ENCODE measurements at places on chromosomes 1 and 21.
A peak's percentile ranks its signal among the peaks of the same experiment; 100 is the strongest.

DNA sequence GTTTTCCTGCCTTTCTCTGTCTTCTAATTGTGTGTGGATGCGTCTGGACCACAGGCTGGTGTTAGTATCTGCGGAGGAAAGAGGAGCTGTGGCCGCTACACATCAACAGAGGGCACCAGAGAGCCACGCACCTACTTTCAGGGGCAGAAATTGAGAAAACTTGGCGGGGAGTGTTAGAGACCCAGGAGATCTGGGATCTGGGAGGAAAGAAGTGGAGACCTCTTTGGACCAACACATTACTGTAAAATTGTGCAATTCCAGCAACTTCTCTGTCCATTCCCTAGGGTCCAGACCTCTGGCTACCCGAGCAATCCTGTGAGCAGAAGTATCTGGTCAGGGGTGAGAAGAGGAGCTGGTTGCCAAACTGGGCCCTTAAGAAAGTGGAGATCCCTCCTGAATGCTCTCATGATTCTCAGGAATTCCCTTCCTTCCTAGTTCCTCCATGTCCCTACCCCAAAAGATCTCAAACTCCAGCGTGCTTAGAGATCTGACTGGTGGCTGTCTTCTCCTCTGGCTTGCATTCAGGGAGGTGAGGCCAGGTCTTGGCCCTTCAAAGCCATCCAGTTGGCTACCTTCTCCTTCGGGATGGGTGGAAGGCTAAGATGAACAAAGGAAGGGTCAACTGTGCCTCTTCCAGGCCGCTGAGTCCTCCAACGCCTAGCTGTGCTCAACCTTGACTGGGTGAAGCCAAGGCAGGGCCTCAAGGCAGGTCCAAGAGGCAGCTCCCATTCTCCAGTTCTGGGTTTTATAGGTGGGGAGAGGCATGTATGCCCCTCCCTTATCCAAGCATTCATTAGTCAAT is 1.2 kb upstream of the KIRREL1 start:
- no peak for DNase-seq

GRCh38 chr1:54045496-54045895 is 7.5 kb downstream of the TMEM59 start:
- no peak for DNase-seq

GRCh38 chr21:37208056-37208721 is 58.9 kb downstream of the VPS26C start:
- DNase-seq = no peak

GRCh38 chr1:54671985-54672608 is 30.5 kb downstream of the MROH7 start:
- peak; percentile 14 for DNase-seq

DNA sequence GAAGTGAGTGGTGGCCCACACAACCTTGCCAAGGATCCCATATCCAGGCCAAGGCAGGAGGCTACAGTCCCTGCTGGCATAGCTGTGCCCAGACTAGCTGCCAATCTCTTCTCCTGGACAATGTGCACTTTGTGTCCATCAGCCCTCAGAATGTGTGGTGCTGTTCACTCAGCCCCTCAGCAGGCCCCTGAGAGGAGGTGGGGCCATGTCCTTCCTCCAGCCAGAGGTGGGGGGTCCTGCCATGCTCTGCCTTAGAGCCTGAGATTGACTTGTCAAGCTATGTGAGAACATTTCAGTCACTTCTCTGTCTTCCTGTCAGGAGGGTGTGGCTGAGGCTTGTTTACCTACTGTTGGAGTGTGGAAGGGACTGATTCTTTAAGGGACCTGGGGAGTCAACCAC is 1.4 kb downstream of the NCF2 start:
- DNase-seq = no peak

DNA sequence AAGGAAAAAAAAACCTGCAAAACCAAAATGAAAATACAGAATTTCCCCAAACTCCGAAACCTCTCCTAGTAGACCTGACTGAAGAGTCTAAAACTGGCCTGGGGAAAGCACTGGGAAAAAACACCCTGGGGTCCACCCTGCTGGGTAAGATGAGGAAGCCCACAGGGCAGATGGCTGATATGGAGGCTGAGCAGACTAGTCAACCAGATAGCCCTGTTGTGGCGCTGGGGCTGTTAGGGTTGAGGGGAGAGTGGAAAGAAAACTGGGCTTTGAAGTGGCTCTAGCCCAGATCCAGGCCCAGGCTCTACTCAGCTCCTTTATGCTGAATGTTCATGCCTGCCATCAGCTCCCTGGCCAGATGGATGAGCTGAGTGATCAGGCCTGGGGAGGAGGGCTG is 6.8 kb upstream of the SLAMF1 start:
- no peak for DNase-seq

- DNase-seq = no peak
Measured at GRCh38 chr1:15797614-15798390, 9.6 kb downstream of the UQCRHL start.

GRCh38 chr1:162145966-162146696 is 76.6 kb downstream of the NOS1AP start:
- no peak for DNase-seq

DNA sequence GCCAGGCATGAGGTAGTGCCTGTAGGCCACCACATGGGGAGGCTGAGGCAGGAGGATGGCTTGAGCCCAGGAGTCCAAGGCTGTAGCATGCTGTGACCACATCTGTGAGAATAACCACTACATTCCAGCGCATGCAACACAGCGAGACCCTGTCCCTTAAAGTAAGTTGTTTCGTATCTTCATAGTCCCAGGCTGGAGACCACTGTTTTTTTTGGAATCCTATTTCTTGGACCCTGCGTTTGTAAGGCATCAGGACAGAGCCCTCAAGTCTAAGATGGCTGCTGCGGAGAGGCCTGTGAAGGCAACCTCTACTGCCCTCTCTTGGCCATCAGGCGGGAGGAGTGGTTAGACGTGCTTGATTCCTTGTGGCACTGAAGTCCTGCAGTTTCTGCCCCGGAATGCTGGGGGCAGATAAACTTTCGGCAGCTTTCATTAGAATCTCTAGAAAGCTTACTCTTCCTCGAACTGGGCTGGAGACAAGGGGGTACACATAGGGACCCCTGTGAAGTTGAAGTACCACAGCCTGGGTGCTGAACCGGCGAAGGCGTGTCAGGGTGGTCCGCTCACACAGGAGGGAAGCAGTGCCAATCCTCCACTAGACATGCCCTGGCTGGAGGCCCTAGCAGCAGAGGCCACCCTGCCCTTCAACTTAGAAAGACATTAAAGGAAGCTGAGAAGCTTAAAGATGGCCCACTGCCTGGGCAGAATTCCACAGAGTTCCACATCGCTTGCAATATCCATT is 36.6 kb downstream of the RABIF start:
- no peak for DNase-seq

- no peak for DNase-seq
Measured at GRCh38 chr1:245888809-245889208, 618.3 kb downstream of the SMYD3 start.

GRCh38 chr1:110254604-110255391 is 44.7 kb downstream of the KCNC4 start:
- DNase-seq = no peak

DNA sequence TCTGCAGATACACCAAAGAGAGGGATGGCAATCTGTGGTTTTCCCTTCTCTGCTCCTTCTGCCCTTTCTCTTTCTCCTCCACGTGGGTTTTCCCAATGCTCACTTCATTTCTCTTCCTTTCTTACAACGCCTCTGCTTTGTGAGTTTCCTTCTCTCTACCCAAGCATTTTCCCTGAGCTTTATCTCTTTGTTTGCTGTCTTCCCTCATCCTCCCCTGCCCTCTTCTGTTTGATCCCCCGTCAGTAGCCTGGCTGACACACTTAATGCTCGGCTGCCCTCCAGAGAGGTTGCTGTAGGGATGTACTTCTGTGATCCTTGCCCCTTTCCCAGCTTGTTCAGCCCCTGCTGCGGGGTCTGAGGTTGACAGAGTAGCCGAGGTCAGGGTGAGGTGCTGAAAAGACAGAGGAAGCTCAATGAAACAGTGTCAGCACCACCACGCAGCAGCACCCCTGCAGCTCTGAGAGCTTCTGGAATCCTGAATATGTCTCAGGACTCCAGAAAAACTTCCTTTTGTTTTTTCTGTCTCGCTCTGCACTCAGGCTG is 6.0 kb downstream of the EDARADD start:
- DNase-seq = no peak

DNA sequence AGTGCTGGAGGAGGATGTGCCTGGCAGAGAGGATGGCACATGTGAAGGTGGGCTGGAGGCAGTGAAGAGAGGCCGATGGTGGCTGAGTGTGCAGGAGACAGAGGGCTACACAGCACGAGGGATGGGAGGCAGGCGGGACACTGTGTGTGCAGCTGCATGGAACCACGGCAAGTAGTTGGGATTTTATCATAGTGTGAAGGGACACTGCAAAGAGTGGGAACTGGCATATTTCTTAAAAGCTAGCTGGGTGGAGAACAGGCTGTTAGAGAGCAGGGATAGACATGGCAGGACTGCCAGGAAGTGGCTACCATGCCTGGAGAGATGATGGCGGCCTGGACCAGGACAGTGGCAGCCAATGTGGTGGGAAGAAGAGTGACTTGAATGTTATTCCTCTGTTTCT is 102.4 kb upstream of the TLR5 start:
- DNase-seq = no peak

- DNase-seq = no peak
Measured at GRCh38 chr21:36550761-36551160, 70.8 kb upstream of the CLDN14 start.

- DNase-seq = no peak
Measured at GRCh38 chr1:227155688-227156087, 162.6 kb downstream of the CDC42BPA start.

DNA sequence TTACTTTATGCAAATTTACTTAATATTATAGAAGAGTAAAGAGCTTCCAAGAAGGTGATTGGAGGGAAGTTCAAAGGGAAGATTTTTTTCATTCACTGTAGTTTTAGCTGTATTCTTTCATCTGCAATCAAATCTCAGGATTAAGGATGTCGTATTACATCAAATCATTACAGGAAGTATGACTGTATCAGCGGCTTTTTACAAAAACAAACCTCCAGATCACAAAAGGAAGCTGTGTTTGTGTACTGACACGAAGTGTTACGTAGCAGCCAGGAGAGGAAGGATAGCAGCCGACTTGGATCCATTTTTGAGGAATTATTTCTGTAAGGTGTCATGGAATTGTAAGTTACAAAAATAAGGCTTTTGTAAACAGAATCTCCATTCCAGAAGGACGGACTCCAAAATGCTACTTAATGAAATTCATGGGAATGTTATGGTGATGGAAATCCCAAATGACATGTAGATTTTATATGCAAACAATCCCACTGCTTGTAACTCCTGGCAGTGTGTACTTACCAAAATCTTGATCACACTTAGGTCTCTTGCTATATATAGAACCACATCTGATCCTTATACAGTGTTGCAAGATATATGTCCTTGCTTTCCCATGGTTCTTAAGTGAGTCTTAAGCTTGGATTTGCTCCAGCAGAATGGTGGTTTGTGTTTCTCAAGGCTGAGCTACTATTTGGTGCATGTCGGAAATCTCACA is 49.8 kb downstream of the KCNJ15 start:
- DNase-seq = no peak

- no peak for DNase-seq
Measured at GRCh38 chr1:8560035-8560434, 242.1 kb downstream of the SLC45A1 start.

DNA sequence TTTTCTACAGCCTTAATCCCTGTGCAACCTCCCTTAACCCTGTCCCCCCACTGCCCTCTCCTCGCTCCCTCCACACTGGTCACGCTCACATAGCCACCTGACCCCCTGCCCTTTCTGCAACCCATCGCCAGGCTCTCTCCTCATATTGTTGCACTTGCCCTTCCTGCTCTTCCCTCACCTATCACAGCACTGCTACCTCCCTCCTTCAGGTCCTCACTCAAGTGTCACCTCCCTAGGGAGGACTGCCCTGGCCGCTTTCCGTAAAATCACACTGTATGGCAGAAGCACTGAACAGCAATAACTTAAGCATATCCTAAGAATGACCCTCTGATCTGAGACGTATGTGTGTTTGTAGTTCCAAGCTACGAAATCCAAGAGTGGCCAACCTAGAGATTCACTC is 406.0 kb downstream of the SIPA1L2 start:
- DNase-seq = no peak

- no peak for DNase-seq
Measured at GRCh38 chr1:24641646-24642151, 1.4 kb upstream of the SRRM1 start.

- DNase-seq = no peak
Measured at GRCh38 chr1:218702775-218703174, 357.6 kb downstream of the TGFB2 start.

- no peak for DNase-seq
Measured at GRCh38 chr1:89806616-89807015, 14.2 kb upstream of the LRRC8D start.

GRCh38 chr1:192762265-192762664 is 46.6 kb upstream of the RGS2 start:
- no peak for DNase-seq

DNA sequence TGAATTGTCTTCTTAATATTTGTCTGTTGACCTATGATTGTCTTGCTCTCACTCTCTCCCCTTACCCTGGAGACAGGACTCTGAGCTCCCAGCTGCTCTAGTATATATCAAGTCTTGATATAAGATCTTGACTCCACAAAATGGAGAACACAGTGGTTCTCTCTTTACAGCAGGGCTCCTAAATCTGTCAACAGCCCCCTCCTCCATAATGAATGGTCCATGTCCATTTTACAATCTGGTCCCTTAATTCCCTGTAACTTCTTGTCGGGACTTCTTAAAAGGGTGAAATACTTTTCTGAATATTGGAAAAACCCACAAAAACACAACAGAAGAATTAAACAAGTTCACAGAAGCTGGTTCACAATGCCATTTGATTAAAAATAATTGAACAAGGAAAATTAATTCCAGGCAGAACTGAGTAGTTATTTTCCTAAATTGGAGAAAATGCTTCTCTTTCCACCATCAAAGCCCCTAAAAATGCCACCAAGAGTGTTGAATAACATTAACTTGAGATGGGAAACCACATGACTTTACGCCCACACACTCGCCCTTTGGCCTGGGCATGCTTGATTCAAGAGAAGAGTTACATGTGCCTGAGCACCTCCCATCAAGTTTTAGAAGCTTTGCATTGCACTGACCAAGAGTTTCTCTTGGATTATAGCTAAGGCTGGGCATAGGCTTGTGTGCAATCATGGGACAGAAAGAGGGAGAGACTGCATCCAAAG is 109.8 kb downstream of the TOMM20 start:
- no peak for DNase-seq

- no peak for DNase-seq
Measured at GRCh38 chr1:116417678-116418077, 44.6 kb downstream of the ATP1A1 start.

DNA sequence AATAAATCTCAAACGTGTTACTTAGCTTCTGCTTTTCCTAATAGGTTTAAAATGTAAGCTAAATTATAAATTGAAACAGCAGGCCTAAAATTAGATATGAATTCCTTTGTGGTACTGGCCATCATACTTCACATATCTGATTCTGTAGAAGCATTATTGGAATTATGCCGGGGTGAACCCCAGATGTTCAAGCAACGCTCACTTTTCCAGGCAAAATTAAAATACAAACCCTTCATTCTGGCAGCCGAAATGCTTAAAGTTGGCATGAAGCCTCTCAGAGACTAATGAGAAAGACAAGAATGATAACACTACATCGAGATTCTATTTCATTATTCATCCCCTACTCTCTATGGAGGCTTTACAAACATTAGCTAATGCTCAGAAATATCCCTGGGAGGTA is 1352.7 kb upstream of the ADGRL2 start:
- DNase-seq = no peak

Measured in stimulated activated CD4-positive, alpha-beta T cell treated with anti-CD3 and anti-CD28 coated beads, Interleukin-1b, Interleukin-23, amount 100 ng/mL, for 1 hour (primary cell).